Activated naive CD4-positive, alpha-beta T cell treated with anti-CD3 and anti-CD28 coated beads, Interleukin-2, amount 50 U/mL, for 72 hours (primary cell): ENCODE measurements at places on chromosomes 3 and 15.

DNA sequence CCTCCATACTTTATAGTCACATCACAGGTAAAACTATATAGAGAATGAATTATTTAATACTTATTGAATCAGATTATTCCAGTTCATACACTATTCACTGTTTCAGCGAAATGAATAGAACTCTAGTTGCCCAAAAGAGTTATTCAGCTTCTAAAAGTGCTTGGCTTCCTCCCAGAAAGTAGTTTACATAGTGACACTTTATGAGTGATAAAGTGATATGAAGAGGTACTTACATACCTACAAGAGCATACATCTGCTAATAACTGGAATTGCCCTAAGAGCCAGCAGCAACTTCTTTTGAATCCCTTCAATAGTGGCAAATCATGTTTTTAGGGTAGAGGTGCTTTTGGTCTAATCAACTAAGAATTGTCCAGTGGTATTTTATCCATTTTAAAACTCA is 635.1 kb upstream of the AGTR1 start:
- no peak for DNase-seq

DNA sequence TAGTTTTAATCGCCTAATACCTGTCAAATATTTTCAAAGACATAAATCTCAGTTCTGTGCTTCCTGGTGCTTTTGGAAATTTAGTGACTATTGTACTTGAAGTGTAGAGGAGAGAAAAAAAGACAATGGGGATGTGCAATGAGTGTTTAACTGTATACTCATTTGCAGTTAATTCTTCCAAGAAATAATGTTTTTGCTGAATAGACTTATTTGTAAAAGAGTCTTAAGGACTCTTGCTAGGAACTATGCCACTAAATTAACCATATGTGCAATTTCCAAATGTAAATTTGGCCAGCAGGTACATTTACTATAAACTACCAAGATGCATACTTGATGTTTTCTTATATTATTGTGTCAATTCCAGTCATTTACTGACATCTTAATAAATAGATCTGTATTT is 2.0 kb downstream of the CHMP2B start:
- DNase-seq, result no peak

- DNase-seq, result no peak
These were observed 93.3 kb downstream of the TRIM42 start for GRCh38 chr3:140770977-140771667.

GRCh38 chr15:56759450-56759845 is 26.1 kb upstream of the ZNF280D start:
- DNase-seq, result no peak

DNA sequence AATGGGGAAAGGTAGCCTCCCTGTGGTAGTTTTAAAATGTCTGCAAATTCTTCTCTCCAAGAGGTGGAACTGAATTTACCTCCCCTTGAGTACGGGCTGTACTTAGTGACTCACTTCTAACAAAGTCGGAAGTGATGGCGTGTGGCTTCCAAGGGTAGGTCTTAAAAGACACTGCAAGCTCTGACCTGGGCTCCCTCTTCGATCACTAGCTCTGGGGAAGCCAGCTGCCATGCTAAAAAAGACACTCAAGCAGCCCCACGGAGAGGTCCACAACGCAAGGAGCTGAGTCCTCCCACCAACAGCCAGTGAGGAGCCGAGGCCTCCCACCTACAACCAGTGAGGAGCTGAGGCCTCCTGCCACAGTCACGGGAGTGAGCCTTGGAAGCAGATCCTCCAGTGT is 122.0 kb upstream of the HACD2 start:
- DNase-seq, result no peak

GRCh38 chr3:140151321-140151720 is 216.3 kb downstream of the CLSTN2 start:
- no peak for DNase-seq

DNA sequence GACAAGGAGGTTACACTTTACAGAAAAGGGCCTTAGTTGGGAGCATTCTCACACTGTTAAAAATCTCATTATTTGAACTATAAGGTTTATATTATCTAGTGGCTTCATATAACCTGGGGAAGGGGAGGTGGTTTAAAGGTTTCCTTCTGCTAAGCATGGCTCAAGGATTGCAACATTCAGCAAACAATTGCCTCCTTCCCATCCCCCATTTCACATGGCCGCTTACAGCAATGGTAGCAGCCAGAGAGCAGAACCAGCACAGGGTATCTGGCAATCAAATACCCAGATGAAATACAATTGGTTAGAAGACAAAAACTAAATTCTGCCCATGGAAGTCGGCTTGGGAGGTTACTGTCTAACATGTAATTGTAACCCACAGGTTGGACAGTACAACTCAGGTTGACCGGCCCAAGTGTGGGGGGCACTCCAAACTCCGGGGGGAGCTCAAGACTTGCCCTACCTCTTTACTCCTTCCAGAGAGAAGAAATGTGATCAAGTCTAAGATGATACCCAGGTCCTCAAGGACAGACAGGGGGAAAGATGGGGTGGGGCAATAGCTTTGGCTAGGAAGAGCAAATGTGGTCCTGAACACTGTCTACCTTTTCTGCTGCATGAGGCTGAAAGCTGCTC is 15.5 kb downstream of the ETV5 start:
- DNase-seq, result no peak

- no peak for DNase-seq
These were observed 356.2 kb downstream of the OCA2 start for GRCh38 chr15:27742751-27743477.

DNA sequence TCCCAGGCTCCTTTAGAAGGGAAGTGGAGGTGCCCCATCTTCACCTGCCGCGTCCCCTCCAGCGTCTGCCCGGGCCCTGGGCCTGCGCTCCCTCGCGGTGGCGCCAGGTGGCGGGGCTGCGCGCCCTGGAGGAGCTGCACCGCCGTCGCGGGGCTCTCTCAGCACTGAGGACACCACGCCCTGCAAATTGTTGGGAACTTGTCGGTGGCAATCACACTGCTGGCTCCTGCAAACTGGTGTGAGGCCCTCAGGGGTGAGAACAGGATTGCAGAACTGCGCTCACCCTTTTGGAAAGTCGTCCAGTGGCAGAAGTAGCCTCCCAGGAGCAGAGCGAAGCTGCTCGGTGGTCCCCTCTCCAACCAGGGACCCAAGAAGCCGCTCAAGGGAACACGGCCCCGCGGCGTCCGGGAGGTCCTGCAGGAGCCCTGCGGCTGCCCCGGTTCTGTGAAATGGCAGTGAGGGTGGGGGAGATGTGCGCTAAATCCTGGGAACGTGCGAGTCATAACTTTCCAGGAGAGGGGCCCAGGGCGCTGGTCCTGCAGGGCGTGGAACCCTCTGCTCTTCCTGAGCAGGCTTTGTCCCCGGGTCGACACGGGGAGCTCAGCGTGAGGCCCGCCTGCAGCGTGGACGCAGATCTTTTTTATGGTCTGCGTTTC is 995 bp upstream of the LRRK1 start:
- DNase-seq, result peak; percentile 87

GRCh38 chr15:68372291-68372811 is 59.6 kb downstream of the ITGA11 start:
- DNase-seq, result no peak

DNA sequence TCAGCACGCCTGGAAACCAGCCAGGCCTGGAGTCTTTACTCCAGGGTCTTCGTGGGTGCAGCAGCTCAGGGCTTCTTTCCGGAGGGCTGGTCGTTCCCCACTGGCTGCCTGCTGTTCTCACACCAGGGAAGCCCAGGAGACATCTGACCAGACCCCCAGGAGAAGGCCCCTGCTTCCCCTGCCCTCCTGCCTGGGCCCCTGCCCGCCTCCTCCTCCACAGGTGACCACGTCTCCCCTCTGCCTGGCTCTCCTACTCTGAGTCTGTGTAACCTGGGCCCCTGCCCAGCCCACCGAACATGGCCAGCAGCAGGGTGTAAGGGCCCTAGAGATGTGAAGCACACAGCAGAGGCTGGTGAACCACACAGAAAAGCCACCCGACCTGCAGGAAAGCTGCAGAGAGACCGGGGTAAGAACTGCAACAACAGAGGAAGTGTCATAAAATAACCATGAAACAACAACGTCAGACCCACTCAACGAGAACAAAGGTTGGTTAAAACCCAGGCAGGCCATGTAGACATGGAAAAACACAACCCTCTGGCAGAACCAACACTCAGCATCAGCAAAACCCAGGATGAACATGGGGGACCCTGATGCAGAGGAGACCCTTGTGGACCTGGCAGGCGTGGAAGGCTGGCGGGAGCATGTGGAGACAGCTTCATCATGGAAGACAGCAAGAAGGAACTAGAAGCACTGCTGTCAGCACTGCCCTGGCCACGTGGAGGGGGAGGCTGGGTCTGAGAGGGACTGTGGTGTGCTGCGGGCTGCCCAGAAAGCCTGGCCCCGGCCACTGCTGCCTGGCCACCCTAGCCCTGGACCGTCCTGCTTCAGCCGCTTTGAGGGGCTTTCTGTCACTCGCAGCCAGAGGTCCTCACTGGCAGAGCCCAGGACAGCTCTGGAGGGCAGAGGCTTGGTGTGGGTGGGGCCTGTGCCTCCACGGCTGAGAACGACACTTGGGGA is 20.4 kb downstream of the UROC1 start:
- no peak for DNase-seq
